ENCODE measurements at places on chromosomes 1 and 21.

DNA sequence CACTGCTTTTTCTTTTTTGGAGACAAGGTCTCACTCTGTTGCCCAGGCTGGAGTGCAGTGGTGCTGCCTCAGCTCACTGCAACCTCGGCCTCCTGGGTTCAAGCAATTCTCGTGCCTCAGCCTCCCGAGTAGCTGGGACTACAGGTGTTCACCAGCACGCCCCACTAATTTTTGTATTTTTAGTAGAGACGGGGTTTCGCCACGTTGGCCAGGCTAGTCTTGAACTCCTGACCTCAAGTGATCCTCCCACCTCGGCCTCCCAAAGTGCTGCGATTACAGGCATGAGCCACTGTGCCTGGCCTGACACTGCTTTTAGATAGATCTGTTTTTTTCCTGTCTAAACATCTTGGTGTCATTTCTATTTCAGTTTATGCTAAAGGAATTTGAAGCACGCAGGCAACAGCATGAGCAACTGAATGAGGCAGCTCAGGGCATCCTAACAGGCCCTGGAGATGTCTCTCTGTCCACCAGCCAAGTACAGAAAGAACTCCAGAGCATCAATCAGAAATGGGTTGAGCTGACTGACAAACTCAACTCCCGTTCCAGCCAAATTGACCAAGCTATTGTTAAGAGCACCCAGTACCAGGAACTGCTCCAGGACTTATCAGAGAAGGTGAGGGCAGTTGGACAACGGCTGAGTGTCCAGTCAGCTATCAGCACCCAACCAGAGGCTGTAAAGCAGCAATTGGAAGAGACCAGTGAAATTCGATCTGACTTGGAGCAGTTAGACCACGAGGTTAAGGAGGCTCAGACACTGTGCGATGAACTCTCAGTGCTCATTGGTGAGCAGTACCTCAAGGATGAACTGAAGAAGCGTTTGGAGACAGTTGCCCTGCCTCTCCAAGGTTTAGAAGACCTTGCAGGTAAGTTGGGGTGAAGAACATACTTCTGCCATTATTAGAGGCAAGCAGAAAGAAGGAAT, 106.1 kb upstream of the BMP8A start:
- no peak for DNase-seq

- DNase-seq = no peak
Observed at GRCh38 chr1:165734906-165735305, 33.8 kb downstream of the TMCO1 start.

DNA sequence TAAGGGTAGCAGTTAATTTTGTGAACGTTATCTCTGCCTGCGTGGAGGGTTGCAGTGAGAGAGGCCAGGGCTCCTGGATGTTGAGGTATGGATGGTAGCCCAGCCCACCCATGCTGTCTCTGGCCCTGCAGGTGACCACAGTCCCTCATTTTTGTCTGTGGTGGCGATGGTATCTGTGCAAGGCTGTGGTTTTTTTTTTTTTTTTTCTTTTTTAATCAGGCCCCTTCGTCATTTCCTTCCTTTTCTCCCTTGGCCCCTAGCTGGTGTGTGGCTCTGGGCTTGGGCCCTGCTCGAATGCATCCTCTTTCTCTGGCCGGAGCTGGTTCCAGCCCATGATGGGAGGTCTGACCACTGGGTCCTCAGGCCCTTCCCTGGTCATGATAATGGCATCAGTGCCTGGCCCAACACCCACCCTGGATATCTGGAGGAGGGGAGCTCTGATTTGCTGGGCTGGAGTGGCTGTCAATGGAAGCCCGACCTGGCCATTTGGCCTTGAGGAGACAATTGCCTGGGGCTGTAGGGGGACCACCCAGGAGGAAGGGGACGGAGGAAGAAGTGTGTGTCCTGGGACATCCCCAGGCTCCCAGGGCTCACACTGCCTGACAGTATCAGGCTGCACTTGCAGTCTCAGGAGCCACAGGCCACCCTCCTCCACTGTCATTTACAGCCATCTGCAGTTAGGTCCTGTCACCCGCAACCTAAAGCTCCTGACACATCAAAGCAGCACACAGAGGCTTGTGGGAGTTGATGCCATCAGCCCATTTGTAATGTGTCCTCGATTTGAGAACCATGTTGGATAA, 8.1 kb upstream of the RNF187 start:
- DNase-seq = no peak

- no peak for DNase-seq
Observed at GRCh38 chr1:205488074-205488723, 16.3 kb upstream of the CDK18 start.

- DNase-seq = no peak
Observed at GRCh38 chr1:34900775-34901502, 28.5 kb downstream of the DLGAP3 start.

DNA sequence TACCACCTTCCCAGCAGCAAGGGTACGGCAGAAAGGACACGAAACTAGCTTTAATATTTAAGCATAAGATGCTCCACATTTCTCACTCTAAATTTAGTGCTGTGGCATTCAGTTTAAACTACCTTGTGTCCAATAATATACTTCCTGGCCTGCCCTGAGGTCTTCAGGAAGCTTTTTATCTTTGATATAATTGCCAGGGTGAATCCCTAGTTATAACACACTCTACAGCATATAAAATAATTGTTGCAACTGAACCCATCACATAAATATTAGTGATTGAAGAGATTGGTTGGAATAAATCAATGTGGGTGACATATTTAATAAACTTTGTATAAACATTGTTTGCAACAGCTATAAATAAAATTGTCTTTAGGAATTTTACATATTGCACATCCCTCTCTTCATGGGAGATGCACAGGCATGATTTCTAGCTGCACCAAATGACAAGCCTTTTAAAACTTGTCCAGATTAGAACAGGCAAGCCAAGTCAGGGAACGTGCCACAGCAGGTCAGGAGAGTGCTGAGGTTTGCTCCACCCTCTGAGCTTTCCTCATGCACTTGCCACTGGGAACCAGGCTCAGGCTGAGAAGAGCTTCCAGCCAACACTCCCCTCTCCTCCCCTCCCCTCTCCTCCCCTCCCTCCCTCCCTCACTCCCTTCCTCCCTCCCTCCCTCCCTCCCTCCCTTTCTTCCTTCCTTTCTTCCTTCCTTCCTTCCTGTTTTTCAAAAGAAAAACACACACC, 623.2 kb upstream of the PKN2 start:
- no peak for DNase-seq

DNA sequence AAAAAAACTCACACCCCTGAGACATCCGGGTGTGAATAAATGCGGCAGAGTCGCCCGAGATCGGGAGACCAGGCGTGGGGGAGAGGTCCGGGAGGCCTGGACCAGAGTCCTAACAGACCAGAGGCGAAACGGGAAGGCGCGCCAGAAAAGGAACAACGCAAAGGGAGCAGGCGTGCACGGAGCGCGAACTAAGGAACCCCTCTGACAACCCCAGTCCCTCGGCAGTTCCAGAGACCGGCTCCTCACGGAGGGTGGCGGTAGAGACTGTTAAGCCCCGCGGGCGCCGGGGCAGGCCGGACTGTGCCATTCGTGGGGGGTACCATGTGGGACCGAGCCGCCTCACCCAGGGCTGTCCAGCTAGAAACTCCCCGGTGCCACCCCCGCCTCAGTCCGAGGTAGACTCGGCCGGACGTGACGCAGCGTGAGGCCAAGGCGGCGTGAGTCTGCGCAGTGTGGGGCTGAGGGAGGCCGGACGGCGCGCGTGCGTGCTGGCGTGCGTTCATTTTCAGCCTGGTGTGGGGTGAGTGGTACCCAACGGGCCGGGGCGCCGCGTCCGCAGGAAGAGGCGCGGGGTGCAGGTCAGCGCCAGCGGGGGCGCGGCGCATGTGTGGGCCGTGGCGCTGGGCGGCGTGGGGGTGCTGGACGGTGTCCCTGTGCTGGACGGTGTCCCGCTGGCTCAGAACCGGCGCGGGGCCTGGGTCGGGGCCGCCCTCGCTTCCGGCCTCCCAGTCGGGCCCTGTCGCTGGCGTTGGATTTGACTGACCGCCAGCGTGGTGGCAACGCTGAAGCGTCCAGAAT, at the start of gene PARK7:
PARK7 (plus strand) TSS at position 496 of the 798 bp plus-strand sequence. CDS start 1,075 bp downstream, outside the sequence.
- DNase-seq = peak; percentile 100

DNA sequence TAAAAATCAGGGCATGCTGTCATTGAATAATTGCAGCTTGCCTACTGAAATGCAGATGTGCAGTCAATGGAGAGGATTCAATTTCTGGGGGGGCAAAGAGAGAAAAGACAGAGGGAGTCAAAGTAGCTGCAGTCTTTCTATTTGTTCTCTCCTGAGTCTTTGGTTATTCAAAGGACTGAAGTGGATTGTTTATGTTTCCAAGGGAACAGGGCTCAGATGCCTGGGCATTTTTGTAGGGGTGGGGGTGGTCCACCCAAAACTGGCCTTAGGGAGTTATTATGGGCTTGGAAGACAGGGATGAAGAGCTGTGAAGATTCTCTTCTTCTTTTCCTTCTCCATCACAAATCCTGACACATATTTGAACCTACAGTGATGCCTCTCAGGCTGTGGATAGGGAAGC, 408.8 kb upstream of the DAB1 start:
- DNase-seq = no peak

GRCh38 chr1:168428063-168428731, 115.6 kb downstream of the XCL2 start:
- peak; percentile 46 for DNase-seq

- no peak for DNase-seq
Observed at GRCh38 chr1:91891454-91891853, 5.5 kb upstream of the TGFBR3 start.

GRCh38 chr1:37793773-37794371, at the start of gene MANEAL:
TSS of gene MANEAL (plus strand) at chr1:37793847. CDS start at chr1:37794183, 336 bp downstream.
- peak; percentile 32 for DNase-seq

DNA sequence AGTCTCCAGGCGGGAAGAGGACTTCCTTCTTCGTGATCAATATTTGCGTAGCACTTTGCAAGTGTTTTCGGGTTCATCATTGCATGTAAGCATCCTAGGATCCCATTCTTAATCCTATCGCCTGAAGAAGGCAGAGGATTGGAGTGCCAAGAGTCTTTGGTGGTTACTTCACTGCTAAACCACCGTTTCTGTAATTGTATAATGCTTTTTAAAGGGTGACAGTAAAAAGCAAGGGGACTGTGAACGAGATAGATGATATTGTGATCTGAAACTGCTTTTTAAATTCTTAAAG, 345 bp upstream of the ALDH9A1 start:
- no peak for DNase-seq

- DNase-seq = no peak
Observed at GRCh38 chr1:233885196-233885920, 19.1 kb upstream of the SLC35F3 start.

DNA sequence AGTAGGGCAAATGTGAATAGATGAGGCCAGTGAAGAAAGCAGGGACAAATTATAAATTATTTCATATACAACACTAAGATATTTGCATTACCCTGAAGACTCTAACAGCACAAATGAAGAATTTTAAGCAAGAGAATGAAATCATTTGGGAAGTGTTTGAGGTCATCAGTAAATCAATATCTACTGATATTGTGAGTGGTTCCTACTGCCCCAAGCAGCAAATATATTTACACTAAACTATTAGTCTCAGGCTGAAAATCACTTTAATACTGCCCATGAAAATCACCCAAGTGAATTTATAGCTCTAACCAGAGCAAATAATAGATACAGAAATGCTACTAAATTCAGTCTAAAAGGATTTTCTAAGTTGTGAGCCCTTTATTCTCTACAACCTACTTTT, 163.6 kb downstream of the KCNT2 start:
- no peak for DNase-seq

- DNase-seq = no peak
Observed at GRCh38 chr1:20626524-20626923, 6.7 kb upstream of the PINK1 start.

DNA sequence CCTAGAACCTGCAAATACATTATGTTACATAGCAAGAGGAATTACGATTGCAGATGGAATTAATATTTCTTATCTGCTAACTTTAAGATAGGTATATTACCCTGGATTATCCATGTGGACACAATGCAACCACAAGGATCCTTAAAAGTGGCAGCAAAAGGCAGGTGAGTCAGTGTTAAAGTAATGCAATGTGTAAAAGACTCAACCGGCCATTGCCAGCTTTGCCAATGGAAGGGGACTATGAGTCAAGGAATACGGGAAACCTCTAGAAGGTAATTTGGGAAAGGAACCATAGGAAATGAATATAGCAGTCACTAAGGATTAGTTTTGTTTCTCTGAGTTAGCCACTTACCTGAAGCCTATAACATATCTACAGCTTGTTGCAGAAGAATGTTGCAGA, 692.1 kb upstream of the ZP4 start:
- no peak for DNase-seq

DNA sequence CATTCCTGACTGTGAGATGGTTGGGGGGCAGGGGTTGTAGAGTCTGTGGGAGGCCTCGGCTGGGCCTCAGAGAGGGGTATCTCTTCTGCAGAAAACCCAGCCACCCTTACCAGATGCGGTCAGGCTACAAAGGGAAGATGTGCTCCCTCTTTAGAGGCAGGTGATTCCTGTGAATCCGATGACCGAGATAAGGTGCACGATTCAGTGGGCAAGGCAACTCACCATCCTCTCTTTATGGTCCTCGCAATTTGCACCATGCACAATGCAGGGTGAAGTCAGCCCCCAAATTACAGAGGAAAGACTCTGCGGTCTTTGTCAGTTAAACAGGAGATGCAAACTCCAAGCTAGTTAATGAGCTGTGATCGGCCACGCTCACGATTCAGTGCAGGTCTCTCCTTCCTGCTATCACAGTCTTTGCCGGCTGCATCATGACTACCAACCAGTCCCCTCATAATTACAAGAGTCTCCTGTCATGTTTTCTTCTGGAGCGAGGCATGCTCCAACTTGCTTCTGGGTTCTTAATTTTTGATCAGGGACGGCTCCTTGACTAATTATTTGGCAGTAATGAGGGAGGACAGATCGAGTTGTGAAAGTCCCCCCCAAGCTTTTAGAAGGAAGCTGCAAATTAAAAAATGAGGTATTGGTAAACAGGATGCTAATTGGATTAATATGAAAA, 12.5 kb downstream of the TP73 start:
- DNase-seq = peak; percentile 7

DNA sequence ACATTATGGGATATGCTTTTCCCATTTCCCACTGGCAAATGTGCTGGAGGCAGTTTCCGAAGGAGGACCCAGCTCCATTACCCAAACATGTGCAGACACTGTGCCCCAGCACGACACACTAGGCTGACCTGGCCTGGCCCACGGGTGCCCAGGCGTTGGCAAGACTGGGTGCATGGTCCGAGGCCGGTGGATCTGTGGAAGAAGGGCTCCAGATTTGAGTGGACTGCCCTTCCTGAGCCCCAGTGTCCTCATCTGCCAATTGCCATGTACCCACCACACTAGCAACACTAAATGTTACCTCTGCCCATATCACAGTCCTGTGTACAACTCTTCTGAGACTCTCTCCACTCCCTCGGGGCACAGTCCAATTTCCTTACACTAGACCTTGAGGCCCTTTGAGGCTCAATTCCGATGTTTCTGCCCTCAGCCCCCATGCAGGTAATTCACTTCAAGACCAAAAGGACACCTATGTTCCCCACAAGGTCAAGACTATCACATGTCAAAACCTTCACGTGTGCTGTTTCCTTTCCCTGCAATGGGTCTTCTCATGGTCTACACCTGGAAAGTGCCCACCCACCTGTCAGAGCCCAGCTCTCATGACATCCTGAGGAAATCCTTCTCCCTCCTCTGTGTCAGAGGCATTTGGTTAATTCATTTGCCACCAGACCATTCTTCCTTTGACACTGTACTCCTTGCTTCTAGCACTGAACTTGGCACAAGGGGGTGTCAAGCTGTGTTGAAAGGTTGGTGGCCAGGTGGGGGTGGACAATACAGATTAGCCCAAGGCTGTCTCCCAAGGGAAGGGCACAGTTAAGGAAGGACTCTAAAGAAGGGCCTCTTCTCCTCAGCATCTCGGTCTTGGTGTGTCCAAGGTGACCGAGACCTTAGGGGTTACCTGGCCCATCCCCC, 124.9 kb downstream of the DMRTB1 start:
- DNase-seq = no peak

- peak; percentile 11 for DNase-seq
Observed at GRCh38 chr21:43275421-43276211, 106.8 kb downstream of the CRYAA start.

- no peak for DNase-seq
Observed at GRCh38 chr1:169624122-169624521, 5.8 kb downstream of the SELP start.

Data from left ventricle myocardium inferior (tissue), 1 donor.